ENCODE measurements at places on chromosomes 5 and 9. TPM values are rescaled to one million over a fixed set of nuclear protein-coding genes. Genes with fewer than 3 reads are reported as not detected.

The IRX1 gene
- polyA plus RNA-seq, result 0.33 TPM

The IL5 gene
- 0.09 TPM for polyA plus RNA-seq

The BTNL8 gene
- 0.14 TPM for polyA plus RNA-seq

The TUBB4B gene
- polyA plus RNA-seq, result 88.8 TPM

The TRIM14 gene
- polyA plus RNA-seq, result 5.6 TPM

The TSSK1B gene
- not detected for polyA plus RNA-seq

The PLEKHG4B gene
- 0.04 TPM for polyA plus RNA-seq

The C5orf52 gene
- polyA plus RNA-seq, result not detected

The CFAP90 gene
- 0.19 TPM for polyA plus RNA-seq

The GLRA1 gene
- not detected for polyA plus RNA-seq

The FAM221B gene
- 0.03 TPM for polyA plus RNA-seq

The WNK2 gene
- 1.3 TPM for polyA plus RNA-seq

The SPIN1 gene
- 23.3 TPM for polyA plus RNA-seq

The PDE6A gene
- polyA plus RNA-seq, result 0.01 TPM

The ITGA1 gene
- 6.7 TPM for polyA plus RNA-seq

The ST6GALNAC6 gene
- polyA plus RNA-seq, result 141 TPM

Data from adipose tissue (tissue), 3 donors.